ENCODE measurements at places on chromosomes 3 and 15. TPM values are rescaled to one million over a fixed set of nuclear protein-coding genes. Genes with fewer than 3 reads are reported as not detected.

DNA sequence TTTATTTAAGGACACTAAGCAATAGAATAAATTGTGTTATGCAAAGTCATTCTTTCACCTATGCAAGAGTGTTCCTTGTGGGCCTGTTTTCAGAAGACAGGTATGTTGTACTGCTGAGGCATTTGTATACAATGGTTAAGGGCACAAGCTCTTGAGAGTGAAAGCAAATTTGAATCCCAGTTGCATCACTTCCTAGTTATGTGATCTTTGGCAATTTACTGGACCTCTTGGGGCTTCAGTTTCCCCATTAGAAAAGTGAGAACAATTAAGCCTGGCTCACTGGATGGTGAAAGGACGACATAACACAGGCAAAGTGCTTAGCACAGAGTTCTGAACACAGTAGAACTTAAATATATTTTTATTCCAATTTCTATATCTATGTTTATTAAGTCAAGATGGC is 117.4 kb downstream of the EFHB start:
- H3K4me1 ChIP-seq = no peaks in the 10 kb centered on the region
- no peaks in the 10 kb centered on the region for H3K36me3 ChIP-seq
- H3K4me3 ChIP-seq = no peak overlapping the region
- H3K27ac ChIP-seq = no peak overlapping the region
- H3K27me3 ChIP-seq = no peaks in the 10 kb centered on the region
- DNase-seq = no peak

GRCh38 chr15:87496109-87496508 is 760.4 kb downstream of the NTRK3 start:
- H3K27me3 ChIP-seq = no peaks in the 10 kb centered on the region
- H3K4me3 ChIP-seq = no peak overlapping the region
- no peaks in the 10 kb centered on the region for H3K36me3 ChIP-seq
- no peaks in the 10 kb centered on the region for H3K4me1 ChIP-seq
- no peak for DNase-seq
- H3K27ac ChIP-seq = no peak overlapping the region

GRCh38 chr15:51355096-51355495 is 13.6 kb downstream of the GLDN start:
- H3K27me3 ChIP-seq = no peaks in the 10 kb centered on the region
- H3K27ac ChIP-seq = no peak overlapping the region
- DNase-seq = no peak
- H3K4me1 ChIP-seq = peaks cover 13% of the 10 kb centered on the region
- H3K36me3 ChIP-seq = no peaks in the 10 kb centered on the region

GRCh38 chr3:197197334-197197733 is 101.1 kb downstream of the DLG1 start:
- H3K27me3 ChIP-seq = no peaks in the 10 kb centered on the region
- H3K27ac ChIP-seq = no peak overlapping the region
- no peaks in the 10 kb centered on the region for H3K4me1 ChIP-seq
- no peak for DNase-seq
- H3K36me3 ChIP-seq = no peaks in the 10 kb centered on the region

DNA sequence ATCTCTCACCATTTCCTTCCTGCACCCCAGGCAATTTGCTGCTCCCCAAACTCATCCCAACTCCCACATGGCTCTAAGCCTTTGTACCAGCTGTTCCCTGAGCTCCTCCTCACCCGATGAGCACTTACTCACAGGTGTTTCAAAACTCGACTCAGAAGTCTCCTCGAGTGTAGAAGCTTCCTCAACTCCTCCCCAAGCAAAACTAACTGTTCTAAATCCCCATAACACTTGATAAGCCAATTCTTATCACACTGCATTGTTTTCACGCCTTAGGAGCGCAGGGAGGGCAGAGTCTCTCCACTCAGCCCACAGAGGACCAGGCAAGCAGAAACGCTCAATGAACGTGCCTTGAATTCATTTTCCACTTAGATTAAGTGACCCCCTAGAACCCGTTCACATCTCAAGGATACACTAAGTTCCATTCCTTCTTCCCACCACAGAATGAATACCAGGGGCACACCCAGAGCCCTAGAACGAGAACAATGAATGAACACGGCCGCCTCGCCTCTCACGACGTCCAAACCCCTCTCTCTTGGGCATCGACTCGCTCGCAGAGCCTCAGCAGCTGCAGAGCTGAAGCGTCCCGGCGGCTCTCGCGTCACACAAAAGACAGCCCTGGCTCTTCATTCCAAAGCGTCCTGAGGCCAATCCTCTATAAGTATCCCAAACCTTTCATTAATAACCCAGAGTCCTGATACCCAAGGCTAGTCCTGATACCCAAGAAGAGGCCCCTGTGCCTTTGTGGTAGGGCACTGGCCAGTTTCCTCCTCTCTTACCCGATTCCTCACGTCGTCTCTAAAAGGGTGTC is 1.1 kb downstream of the RAF1 start:
- H3K36me3 ChIP-seq = no peaks in the 10 kb centered on the region
- peak overlapping the region; percentile 83 for H3K27ac ChIP-seq
- no peaks in the 10 kb centered on the region for H3K27me3 ChIP-seq
- H3K4me3 ChIP-seq = peak overlapping the region; percentile 78
- peaks cover 45% of the 10 kb centered on the region for H3K4me1 ChIP-seq
- peak; percentile 78 for DNase-seq

GRCh38 chr15:60278879-60279278 is 118.9 kb downstream of the ANXA2 start:
- H3K27me3 ChIP-seq = no peaks in the 10 kb centered on the region
- no peaks in the 10 kb centered on the region for H3K36me3 ChIP-seq
- no peak for DNase-seq
- H3K4me1 ChIP-seq = no peaks in the 10 kb centered on the region

- no peak overlapping the region for H3K27ac ChIP-seq
- no peak overlapping the region for H3K4me3 ChIP-seq
- no peaks in the 10 kb centered on the region for H3K4me1 ChIP-seq
- H3K27me3 ChIP-seq = no peaks in the 10 kb centered on the region
- H3K36me3 ChIP-seq = no peaks in the 10 kb centered on the region
- no peak for DNase-seq
Observed at GRCh38 chr15:25541228-25541627, 102.4 kb upstream of the UBE3A start.

DNA sequence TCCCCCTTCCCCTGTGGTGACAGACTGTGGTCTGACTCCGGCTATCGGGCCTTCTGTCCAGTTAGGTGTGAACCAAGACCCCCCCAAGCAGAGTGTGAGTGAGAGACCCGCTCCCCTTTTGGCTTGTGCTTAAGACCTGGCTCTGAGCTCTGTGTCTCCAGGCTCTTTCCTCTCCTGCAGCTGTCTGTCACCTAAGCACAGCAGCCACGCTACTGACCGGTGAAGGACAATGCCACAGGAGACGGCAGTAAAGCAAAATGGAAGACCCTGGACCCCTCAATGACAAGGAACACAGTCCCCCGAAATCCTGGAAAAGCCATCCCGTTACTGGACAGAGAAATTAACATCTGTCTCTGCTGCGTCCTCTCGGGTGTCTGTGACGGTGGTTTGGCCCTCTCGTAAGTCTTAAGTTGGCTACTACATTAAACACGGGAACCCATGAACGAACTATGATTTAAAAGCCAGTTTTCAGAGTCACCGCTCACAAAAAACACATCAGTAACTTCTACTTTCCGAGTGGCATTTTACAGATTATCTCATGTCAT is 53.7 kb downstream of the CHSY1 start:
- H3K27me3 ChIP-seq = no peaks in the 10 kb centered on the region
- H3K27ac ChIP-seq = no peak overlapping the region
- H3K4me1 ChIP-seq = peaks cover 20% of the 10 kb centered on the region
- H3K36me3 ChIP-seq = no peaks in the 10 kb centered on the region

DNA sequence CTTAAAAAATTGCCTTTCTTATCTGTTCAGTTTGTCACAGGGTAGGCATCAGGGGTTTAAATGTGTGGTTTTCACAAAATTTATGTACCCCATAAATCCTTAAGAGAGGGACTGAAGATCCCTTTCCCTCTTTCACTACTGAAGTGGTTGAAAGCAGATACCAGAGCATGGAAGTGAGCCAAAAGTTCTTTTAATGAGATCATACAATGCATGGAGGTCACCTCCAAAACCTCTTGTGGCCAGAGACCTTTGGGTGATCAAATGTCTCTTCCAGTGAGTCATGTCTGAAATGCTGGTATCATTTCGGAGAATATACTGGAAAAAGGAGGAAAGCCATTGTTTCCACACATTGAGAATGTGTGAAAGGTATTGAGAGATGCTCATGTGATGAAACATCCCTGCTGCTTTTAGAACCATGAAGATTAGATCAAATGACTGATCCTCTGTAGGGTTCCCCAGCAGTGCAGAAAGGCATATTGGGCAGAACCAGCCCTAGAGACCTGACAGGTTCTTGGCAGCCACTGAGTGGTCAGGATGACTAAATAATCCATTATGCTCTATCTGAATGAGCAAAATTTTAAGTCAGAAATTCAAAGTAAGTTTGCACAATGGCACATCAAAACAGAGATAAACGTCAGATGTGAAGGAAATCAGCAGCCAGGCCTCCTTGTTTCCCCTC is 165.8 kb upstream of the SLC2A2 start:
- H3K27me3 ChIP-seq = no peaks in the 10 kb centered on the region
- H3K4me3 ChIP-seq = no peak overlapping the region
- H3K36me3 ChIP-seq = no peaks in the 10 kb centered on the region
- no peaks in the 10 kb centered on the region for H3K4me1 ChIP-seq

DNA sequence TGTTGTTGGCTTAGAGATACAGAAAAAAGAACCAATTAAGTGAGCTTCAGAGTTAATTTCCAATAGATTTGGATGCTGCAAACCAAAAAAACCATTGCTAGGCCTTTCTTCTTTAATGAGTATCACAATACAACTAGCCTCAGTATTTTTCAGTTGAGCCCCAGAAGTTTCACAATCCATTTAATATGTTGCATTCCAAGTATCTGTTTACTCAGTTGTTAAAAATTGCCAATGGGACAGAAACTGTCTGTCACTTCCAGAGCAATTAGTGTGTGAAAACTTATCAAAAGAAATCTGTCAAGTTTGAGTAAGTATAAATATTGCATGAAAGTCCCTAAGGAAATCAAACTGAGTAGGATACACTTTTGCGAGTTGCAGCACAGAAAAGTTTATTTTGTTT is 247.8 kb downstream of the IL5RA start:
- H3K27ac ChIP-seq = no peak overlapping the region
- no peak for DNase-seq
- no peaks in the 10 kb centered on the region for H3K4me1 ChIP-seq

GRCh38 chr3:34256021-34256420 is 457.6 kb downstream of the PDCD6IP start:
- H3K4me1 ChIP-seq = peaks cover 27% of the 10 kb centered on the region
- no peak overlapping the region for H3K27ac ChIP-seq
- no peak overlapping the region for H3K4me3 ChIP-seq

GRCh38 chr3:152269056-152269830 is 514 bp downstream of the MBNL1 start:
- peak; percentile 87 for DNase-seq
- peak overlapping the region; percentile 91 for H3K27ac ChIP-seq
- H3K4me3 ChIP-seq = peak overlapping the region; percentile 91
- peaks cover 12% of the 10 kb centered on the region for H3K36me3 ChIP-seq
- H3K4me1 ChIP-seq = peaks cover 49% of the 10 kb centered on the region

DNA sequence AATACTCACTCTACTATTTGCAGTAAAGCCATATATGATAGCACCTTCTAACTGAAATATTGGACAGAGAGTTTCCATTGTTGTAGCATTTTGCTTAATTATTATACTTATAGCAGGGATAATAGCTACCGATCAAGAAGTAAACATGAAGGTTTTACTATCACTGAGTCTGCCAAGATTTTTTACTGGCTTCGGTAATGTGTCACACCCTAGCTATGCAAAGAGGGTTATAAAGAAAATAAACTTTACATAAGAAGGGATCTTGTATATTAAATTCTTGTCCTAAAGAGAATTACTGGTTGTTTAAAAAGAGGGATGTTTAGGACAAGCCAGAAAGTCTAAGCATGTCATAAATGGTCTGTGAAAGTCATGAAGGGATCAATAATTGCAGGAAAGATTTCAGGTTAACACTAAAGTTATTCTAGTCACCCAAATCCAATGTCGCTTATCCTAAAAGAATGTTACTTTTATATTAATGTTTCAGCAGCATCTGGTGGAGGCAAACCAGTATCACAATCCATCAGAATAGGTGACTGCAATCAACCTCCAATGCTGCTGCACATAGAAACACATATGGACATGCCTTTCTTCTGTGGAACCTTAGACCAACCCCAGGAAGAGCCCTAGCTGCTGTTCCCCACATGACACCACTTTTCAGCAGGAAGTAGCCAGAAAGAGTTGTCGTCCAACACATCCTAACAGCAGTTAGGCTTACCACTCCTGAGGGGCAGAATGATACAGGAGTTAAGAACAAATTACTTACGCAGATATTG is 62.7 kb upstream of the GK5 start:
- no peaks in the 10 kb centered on the region for H3K36me3 ChIP-seq
- no peak overlapping the region for H3K4me3 ChIP-seq
- no peak for DNase-seq
- H3K4me1 ChIP-seq = no peaks in the 10 kb centered on the region
- H3K27me3 ChIP-seq = no peaks in the 10 kb centered on the region

- DNase-seq = no peak
- H3K4me1 ChIP-seq = peaks cover 18% of the 10 kb centered on the region
- H3K4me3 ChIP-seq = no peak overlapping the region
- H3K27ac ChIP-seq = no peak overlapping the region
Observed at GRCh38 chr3:136931606-136932005, 26.2 kb upstream of the IL20RB start.

GRCh38 chr3:62708638-62709373 is 166.4 kb downstream of the CADPS start:
- H3K27me3 ChIP-seq = no peaks in the 10 kb centered on the region
- H3K4me1 ChIP-seq = peaks cover 20% of the 10 kb centered on the region
- no peak overlapping the region for H3K27ac ChIP-seq
- no peaks in the 10 kb centered on the region for H3K36me3 ChIP-seq

DNA sequence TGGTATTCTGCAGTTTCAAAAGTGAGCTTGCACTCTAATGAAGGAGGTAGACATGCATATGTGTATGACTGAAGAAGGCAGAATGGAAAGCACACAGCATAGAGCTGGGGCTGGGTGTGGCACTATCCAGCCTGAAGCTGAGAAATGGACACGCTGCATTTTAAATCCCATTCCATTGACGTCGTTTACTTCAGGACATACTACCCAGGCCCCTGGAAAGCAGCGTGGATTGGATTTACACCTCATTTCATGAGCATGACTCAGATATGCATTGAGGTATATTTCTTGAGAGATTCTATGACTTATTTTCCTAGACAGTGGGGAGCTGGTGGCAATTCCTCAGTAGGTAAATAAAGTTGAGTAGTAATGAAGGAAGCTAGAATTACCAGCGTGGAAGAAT is 101.4 kb downstream of the ABI3BP start:
- no peaks in the 10 kb centered on the region for H3K36me3 ChIP-seq
- no peak for DNase-seq
- no peak overlapping the region for H3K27ac ChIP-seq
- no peak overlapping the region for H3K4me3 ChIP-seq
- no peaks in the 10 kb centered on the region for H3K4me1 ChIP-seq
- no peaks in the 10 kb centered on the region for H3K27me3 ChIP-seq

Gene CHRD
- total RNA-seq = 17.7 TPM

Gene ECE2
- 0.15 TPM for total RNA-seq

Gene ROBO1
- total RNA-seq = not detected

Gene RSRC1
- 101 TPM for total RNA-seq

Gene CYP1A1
- total RNA-seq = not detected

Gene TF
- 1.6 TPM for total RNA-seq

Gene SEMA3B
- total RNA-seq = 0.15 TPM

Gene STARD9
- 2.1 TPM for total RNA-seq

Gene CHRM5
- not detected for total RNA-seq

Gene ARPC4
- 102 TPM for total RNA-seq

Gene CSPG4
- total RNA-seq = 0.11 TPM

Gene DNAH12
- total RNA-seq = 0.43 TPM

Gene UTS2B
- not detected for total RNA-seq
